ENCODE measurements at places on chromosomes 2 and 18.

DNA sequence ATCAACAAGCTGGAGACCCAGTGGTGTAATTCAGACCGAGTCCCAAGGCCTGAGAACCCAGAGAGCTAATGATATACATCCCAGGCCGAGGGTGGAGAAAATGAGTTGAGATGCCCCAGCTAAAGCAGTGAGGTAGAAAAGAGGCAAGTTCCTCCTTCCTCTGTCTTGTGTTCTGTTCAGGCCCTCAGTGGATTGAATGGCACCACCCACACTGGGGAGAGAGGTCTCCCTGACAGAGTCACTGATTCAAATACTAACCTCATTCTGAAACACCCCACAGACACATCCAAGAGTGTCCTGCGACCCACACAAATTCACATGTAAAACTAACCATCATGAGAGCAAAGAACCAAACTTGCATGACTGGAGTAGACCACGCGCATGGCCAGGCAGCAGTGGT is 215.3 kb downstream of the ANAPC1 start:
- no peak for DNase-seq

DNA sequence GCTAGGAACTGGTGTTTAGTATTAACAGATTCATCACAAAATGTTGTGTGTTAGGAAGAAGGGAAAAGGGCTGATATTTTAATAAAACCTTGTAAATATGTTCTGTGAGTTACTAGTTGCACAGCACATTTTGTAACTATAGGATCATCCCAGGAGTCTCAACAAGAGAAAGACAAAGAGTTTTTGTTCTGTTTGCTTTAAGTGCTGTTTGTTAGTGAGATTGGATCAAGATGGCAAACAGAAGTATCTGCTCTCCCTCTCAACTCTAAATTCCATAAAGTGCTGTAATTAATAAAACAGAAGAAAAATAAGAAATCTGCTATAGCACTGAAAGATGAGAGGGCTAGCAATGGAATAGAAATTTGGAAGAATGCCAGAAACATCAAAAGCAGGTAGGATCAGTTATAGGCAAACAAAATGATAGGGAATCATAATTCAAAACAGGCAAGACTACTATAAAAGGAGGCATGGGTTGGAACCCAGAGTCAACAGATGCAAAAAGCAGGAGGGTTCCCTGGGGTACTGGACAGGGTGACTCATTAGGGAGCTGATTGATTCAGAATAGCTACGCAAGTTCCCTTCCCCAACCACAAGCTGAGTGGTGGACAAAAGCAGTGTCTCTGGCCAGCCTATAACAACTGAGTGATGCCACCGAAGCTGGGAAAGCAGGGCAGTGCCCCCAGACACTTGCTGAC is 75.8 kb downstream of the DYNC1I2 start:
- no peak for DNase-seq

- DNase-seq, result no peak
These were observed 27.3 kb downstream of the RFTN2 start for GRCh38 chr2:197647961-197648690.

- no peak for DNase-seq
These were observed 27.7 kb upstream of the DSC3 start for GRCh38 chr18:31070206-31070605.

GRCh38 chr2:69575926-69576325 is 67.6 kb downstream of the AAK1 start:
- no peak for DNase-seq

GRCh38 chr2:104200533-104201168 is 653.3 kb upstream of the POU3F3 start:
- DNase-seq, result no peak

DNA sequence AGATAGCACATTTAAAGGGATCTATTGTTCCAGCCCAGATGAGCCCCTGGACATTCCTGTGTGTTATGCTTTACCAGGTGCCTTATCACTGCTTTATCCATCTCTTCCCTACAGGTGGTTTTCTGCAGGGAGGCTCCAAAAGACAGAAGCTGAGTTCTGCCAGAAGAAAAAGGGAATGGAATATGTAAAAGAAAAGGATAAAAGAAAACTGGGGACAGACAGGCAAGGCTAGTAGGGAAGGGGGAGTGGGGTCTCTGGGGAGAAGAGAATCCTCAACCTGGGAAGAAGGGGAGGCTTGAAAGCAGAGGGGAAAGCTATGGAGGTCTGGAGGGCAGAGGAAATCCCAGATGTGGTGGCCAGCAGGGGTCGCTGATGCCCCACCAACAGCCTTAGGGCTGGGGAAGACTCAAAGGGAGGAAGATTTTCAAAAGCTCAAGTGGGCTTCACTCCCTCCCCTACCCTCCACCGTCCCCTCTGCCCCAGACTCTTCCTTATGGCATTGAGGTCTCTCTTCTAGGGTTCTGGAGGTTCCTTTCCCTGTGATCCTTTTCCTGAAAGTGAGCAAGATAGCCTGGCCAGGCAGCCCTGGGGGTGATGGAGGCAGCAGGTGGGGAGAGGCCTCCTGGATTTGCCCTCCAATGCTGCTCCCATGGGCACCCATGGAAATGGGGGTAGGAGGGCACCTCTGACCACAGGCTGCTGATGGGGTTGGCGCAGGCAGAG is 178.1 kb upstream of the PKDCC start:
- DNase-seq, result peak; percentile 69

GRCh38 chr2:153163055-153163454 is 315.5 kb downstream of the RPRM start:
- DNase-seq, result no peak

DNA sequence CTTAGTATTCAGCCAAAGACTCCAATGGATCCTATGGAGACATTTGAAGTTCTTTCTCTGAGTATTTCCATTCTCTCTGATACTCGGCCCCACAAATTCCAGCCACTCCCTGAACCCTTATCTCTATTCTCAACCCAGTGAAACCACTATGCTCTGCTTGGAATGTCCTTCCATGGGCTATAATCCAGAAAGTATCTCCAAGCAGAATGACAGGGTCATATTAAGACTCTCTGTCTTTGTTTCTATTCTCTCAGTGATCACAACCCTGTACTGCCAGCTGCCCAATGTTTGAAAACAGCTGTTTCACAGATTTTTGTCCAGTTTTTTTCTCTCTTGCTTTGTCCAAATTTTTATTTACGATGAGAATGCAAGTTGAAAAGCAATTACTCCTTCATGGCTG is 21.9 kb downstream of the CHMP3 start:
- no peak for DNase-seq

DNA sequence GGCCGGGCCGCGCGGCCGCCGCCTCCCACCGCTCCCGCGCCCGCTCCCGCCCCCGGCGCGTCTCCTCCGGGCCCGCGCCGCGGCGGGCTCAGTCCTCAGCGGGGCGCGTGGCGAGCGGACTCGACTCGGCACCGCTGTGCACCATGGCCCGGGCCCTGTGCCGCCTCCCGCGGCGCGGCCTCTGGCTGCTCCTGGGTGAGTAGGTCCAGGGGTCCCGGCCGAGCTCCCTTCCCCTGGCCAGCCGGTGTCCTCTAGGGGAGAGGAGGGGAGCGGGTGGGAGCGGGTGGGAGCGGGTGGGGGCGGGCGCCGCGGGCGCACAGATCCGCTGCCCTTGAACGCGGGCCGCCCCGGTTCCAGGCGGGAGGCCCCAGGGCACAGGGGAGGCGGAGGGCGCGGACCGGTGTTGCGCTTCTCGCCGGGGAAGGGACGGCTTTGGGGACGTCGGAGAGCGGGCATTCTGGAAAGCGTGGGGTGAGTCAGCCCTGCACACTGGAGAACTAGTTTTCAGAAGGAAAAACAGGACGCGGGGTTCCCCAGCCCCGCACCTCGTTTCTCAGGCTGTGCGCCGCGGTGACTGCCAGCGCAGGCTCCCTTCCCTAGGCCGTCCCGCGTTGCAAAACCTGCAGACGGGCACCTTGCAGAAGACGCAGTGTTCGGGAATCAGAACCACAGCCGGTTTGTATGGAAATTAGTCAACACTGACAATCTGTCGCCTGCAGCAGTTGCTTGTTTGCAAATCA is at the start of gene RAMP1:
RAMP1 (plus strand) TSS at position 91 of the 740 bp plus-strand sequence; CDS start at position 144, 53 bp downstream.
- peak; percentile 33 for DNase-seq

GRCh38 chr2:200588076-200588678 is 2.4 kb downstream of the AOX1 start:
- DNase-seq, result no peak

DNA sequence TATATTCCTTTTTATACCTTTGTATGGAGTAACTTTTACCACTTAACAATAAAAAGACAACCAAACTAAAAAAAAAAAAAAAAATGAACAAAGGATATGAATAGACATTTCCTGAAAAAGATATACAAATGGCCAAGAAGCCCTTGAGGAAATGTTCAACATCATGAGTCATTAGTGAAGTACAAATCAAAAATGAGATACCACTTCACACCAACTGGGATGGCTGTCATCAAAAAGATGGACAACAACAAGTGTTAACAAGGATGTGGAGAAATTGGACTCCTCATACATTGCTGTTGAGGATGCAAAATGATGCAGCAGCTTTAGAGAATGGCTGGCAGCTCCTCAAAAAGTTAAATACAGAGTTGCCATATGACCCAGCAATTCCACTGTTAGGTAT is 22.6 kb upstream of the SCYGR2 start:
- no peak for DNase-seq

GRCh38 chr18:57542126-57542525 is 44.4 kb downstream of the FECH start:
- DNase-seq, result no peak
